ENCODE measurements at places on chromosomes 6 and 20.

- peak; percentile 8 for DNase-seq
Observed at GRCh38 chr20:41428285-41428684, 61.7 kb upstream of the EMILIN3 start.

GRCh38 chr6:1908784-1909183, 299.1 kb downstream of the FOXC1 start:
- DNase-seq: no peak

- no peak for DNase-seq
Observed at GRCh38 chr20:43446361-43446879, 11.3 kb upstream of the SRSF6 start.

GRCh38 chr20:38935967-38936407, 9.8 kb downstream of the FAM83D start:
- no peak for DNase-seq

All from activated CD4-positive, alpha-beta T cell treated with anti-CD3 and anti-CD28 coated beads, Interleukin-2, amount 50 U/mL, for 4 hours (primary cell).